ENCODE measurements at places on chromosomes 16 and 17.
A peak's percentile ranks its signal among the peaks of the same experiment; 100 is the strongest.

DNA sequence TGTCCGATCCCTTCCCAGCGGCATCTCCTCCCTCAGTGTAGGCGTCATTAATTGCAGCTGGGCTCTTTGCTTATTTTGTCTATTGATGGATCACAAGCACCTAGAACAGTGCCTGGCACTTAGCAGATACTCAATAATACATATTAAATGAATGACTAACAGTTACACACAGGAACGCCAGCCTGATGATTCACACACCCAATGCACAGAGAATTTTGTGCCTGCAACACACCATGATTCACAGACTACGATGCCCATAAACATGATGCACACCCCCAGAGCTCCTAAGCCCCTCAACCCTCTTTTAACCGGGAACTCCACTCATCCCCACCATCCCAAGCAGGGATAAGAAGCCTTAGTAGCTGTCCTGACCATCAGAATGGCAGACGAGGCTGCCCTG lies 66.6 kb upstream of the TMEM97 start:
- DNase-seq, result no peak

- DNase-seq, result no peak
Measured at GRCh38 chr17:75386430-75386829, 19.0 kb downstream of the GRB2 start.

GRCh38 chr16:25643633-25644032 lies 48.1 kb upstream of the HS3ST4 start:
- DNase-seq, result no peak

GRCh38 chr17:81666092-81666341 lies 388 bp downstream of the OXLD1 start:
- DNase-seq, result peak; percentile 64

DNA sequence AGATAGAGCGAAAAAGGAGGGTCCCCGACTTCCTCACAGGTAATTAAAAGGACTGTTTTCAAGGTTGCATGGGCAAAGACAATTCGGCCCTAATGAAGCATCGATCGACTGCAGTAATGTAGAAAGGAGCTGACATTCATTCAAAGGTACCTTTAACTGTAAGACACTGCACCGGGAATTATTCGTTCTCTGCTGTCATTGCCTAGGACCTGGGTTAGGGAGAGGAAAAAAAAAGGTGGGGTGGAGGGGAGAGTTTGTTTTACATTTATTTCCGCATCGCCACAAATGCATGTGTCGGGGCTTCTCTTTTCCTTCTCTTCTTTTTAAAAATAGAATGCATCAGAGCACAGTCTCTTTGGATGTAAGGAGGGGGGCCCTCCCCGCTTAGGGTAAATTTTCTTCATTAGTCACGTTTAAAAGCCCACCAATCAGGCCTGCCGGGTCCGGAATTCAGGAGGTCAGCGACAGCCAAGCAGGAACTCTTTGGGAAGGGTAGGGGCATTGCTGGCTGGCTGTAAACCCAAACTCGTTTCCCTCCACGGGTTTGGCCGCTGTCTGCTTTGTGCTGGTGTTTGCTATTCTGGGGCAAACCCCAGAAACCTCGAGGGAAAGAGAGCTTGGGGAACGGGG lies 496.2 kb upstream of the ZFHX3 start:
- no peak for DNase-seq

DNA sequence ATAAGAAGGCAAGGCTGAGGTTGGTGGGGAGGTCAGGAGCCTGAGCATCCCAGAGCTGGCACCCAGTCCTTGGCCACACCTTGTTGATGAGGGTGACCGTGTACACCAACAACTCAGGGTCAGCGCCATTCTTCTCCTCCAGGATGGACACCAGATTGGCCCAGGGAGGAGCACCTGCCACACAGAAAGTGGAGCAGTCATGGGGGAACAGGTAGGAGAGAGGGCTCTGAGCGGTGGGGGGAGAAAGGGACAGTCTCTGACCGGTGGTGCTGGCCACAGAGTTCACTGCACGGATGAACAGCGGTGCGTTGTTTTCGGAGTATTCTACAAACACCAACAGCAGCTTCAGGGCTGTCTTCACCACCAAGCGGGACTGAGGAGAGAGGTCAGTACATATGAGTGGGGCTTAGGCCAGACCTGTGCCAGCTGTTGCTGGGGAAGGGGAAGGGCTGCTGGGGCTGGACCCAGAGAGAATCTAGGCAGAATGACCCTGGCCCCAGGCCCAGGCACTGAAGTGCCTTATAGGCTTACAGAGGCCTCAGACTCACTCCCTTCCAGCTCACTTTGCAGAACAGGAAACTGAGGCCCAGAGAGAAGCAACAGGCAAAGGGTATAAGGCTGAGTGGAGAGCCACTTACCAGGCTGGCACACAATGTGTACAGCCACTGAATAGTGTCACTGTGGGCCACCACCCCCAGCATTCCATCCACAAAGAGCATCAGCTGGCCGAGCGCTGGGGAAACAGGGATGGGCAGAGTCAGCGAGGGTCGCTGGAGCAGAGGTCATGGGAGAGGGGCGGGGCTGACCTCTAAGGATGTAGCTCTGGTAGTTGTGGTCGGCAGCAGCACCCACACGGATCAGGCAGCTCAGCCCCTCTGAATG lies 9.6 kb downstream of the FHOD1 start:
- no peak for DNase-seq

DNA sequence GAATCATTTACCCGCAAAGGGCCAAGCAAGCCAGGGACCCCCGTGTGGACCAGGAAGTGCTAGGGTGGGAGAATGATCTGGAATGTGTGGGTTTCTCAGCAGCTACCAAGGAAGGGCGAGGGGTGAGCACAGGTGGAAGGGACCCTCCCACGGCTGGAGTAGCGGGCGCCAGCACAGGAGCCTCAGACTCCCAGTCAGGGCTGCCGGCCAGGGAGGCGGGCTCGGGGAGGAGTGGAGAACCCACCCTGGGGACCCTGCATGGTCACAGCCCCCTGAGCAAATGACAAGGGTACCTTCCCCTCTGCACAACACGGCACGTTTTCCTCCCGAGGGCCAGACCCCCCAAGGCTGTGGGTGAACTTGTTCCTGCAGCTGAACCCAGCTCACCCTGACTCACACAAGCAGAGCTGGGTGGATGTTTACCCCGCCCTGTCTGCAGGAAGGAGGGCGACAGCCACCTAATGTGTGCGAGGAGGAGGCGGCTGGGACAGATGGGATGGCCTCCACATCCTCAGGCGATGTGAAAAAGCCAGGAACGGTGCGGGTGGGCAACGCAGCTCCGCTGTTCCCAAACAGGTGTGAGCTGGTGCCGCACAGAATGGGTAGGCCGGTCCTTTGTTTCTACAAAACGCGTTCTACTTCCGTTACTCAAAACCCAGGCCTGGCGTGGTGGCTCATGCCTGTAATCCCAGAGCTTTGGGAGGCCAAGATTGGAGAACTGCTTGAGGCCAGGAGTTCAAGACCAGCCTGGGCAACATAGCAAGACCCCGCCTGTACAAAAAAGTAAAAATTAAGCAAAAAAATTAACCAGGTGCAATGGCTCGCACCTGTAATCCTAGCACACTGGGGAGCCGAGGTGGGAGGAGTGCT lies 6.2 kb downstream of the ECI1 start:
- DNase-seq, result no peak

DNA sequence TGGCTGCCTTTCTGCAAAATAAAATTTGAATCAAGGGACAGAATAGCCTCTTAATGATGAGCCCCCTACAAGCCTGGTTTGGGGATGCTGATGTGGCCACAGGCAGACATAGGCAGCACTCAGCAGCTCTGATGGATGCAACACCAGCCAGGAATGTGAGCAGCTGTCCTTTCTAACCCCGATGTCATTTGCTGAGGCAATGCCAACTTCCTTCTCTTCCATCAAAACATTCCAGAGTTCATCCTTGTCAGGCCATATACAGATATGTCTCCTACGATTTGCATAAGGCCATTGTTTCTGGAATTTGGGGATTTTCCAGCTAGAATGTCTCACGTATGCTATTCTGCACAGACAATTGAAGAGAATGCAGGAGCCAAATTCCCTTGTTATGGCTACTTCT lies 52.1 kb upstream of the MYOCD start:
- no peak for DNase-seq

DNA sequence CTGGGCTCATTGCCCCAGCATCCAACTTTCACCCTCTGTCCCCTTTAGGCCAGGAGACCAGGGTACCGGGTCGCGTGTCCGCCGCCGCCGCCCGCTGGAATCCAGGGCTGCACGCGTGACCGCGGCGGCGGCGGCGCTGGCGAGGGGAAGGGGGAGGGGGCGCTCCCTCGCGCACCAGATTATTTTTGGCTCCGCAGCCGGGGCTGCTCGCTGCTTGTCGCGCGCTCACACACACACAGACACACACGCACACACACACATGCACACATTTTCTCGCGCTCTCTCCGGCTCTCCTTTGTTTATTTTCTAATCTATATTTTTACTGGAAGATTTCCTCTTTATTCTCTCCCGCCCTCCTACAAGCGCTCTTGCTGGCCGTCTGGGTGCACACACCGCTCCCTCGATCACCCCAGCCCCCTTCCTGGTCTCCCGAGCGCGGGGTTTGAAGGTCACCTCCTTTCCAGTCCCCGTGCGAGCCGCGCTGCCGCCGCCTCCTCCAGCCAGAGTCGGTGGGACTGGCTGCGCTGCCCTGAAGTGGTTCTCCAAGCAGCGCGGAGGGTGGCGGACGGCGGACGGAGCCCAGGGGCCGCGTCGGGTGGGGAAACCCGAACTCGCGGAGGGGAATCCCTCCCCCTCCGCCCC lies 921.4 kb upstream of the EEF2KMT start:
- DNase-seq, result peak; percentile 16

- DNase-seq, result no peak
Measured at GRCh38 chr16:58649707-58650106, 20.1 kb upstream of the CNOT1 start.

GRCh38 chr16:57600048-57600835 lies 28.2 kb upstream of the ADGRG1 start:
- DNase-seq, result peak; percentile 72

GRCh38 chr16:58656899-58657298 lies 27.3 kb upstream of the CNOT1 start:
- no peak for DNase-seq

DNA sequence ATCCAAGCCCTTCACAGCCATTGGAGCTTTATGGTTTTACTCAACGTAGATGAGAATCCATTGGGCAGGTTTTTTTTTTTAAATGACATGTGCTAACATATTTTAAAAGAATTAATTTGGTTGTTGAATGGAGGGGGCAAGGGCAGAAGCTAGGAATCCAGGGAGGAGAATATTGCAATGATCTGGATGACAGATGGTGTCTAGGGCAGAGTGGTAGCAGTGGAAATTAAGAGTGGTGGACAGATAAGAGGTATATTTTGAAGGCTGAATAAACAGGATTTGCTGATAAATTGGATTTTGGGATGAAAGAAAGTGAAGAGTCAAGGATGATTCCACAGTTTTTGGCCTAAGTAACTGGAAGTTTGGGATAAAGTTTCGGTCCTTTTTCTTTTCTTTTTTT lies 54.8 kb upstream of the DHX40 start:
- DNase-seq, result peak; percentile 47

- no peak for DNase-seq
Measured at GRCh38 chr16:25875956-25876598, 184.3 kb downstream of the HS3ST4 start.

GRCh38 chr16:57623251-57624043 lies 5.0 kb upstream of the ADGRG1 start:
- DNase-seq, result peak; percentile 80

DNA sequence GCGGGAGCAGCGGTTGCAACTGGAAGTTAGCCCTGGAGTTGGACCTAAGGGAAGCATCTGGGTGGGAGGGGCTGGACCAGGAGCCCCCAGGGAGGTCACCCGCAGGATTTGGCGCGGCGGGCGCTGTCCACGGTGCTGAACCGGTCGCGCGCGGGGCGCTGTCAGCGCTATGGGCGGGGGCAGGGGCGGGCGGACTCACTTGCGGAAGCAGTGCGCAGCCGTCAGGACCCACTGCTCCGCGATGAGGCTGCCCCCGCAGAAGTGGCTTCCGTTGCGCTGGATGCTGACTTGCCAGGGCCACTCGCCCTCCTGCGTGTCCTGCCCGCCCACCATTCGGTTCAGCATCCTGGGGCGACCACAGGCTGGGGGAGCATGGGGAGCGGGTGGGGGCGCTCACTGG lies 4.5 kb downstream of the PRSS27 start:
- DNase-seq, result peak; percentile 62

DNA sequence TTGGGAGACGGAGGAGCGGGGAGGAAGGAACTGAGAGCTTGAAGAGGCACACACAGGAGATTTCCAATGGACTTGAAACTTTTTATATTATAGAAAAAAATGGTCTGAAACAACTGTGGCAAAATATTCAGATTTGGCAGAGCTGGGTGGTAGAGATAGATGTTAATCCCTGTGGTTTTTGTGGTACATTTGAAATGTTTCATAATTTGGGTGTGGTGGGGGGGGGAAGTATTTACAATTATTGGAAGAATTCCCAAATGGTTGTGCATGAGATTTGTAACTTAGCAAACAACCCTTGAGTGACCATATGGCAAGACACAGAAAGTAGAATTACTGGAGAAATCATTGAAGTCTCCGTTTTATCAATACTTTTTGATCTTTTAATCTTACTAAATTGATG lies 588.8 kb upstream of the PSMD7 start:
- DNase-seq, result no peak

DNA sequence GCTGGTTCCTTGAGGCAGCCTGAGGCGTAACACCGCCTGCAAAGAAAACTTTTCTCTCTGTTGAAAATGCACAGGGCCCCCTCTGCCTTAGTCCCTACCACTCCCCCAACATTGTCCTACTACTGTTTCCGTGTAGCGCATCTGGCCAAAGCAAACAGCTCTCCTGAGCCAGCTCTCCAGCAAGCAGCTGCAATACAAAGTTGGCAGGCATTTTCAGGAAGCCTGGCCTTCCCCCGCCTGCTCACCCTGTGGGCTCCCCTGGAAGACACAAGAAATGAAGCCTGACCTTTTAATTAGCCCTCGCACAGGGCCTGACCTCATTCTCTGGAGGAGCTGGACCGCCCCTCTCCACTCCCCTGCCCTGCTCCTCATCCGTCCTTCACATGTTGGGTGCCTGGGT lies 66.7 kb downstream of the SOX9 start:
- peak; percentile 89 for DNase-seq

DNA sequence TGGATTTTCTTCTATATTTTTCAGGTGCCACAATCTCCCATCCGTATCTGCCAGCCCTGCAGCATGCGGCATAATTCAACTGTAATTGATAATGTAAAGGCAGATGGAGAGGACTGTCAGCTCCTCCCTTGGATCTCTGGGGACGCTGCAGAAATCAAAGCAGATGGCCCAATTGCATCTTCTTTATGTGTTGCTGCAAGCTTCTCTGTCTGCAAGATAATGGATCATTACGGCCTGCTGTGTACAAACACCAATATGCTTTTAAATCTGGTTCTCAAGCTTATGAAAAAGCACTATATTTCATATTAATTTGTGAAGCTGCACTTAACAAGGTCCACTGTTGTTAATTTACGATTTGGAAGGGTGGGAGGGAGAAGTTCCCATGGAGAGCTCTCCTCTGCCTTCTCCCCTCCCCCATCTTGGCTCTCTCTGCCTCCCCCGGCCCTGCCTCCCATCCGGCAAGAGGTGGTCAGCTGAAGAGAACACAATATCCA lies 607.5 kb downstream of the TOX3 start:
- DNase-seq, result peak; percentile 90

- DNase-seq, result no peak
Measured at GRCh38 chr17:81333616-81334368, 38.7 kb upstream of the SLC38A10 start.

All from NCI-H69 (cell line).